ENCODE measurements at places on chromosomes 2 and 18.

DNA sequence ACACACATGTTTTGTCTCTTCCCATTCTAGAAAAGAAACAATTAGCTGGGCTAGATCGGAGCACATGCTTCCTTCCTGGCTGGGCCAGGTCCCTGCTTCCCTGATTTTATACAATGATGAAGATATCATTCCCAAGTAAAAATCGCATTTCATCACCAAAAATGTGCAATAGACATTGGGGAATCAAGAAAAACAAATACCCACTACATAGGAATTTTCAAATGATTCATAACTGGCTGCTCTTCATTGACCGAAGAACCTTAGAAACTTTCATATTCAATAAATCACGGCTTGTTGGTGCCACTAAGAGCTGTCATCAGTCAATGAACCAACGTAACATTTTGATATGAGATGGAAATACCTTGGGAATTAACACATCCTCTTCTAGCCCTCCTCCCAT lies 373.6 kb upstream of the TRIB2 start:
- DNase-seq, result no peak

- no peak for DNase-seq
These were observed 80.5 kb upstream of the SIX2 start for GRCh38 chr2:45089554-45090261.

DNA sequence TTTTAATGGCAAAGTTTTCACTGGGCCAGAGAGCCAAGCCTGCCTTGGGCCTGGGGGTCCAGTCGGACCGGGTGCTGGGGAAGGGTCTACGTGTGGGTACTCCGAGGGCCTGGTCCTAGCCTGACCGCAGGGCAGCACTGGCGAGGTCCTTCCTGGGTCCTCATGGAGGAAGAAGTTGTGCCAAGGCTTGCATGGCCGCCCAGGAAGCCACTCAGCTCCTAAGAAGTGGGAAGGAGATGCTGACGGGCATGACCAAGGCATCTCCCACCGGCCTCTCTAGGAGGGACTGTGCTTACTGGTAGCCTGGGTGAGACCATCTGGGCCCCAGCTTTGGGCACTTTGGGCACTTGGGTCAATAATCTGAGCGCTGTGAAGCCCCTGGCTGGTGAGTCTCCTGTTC lies 22.6 kb downstream of the CIB4 start:
- no peak for DNase-seq

DNA sequence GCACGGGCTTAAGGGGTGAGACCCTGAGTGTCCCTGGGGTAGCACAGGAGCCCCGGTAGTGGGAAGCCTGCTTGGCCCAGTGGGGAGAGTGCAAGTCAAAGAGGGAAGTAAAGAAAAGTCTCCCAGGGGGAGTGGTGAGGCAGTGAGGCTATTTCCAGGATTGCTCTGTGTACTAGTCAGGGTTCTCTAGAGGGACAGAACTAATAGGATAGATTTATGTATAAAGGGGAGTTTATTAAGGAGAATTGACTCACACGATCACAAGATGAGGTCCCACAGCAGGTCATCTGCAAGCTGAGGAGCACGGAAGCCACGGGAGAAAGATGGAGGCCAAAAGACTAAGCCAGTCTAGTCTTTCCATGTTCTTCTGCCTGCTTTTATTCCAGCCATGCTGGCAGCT lies 45.5 kb downstream of the CMPK2 start:
- no peak for DNase-seq

- peak; percentile 36 for DNase-seq
These were observed 81.9 kb downstream of the EHBP1 start for GRCh38 chr2:62787386-62787785.

GRCh38 chr2:16258350-16258749 lies 318.0 kb downstream of the MYCN start:
- no peak for DNase-seq

DNA sequence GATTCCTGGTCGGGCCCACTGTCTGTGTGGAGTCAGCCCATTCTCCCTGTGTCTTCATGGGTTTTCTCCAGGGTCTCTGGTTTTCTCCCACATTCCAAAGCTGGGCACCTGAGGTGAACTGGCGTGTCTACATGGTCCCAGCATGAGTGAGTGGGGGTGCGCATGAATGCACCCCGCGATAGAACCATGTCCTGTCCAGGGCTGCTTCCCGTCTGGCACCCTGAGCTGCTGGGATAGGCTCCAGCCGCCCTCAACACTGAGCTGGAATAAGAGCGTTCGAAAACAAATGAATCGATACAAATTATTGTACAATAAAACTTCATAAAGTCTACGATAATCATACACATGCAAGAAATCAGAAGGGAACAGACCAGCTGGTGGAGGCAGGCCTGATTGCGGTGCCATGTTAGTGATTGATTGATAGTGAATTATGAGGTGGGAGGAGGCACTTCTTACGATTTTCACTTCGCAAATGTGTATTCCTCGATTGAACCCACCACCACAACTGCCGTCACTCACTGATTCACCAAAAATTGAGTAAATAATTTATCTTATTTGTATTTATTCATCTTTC lies 186.6 kb downstream of the MGAT5 start:
- no peak for DNase-seq

- DNase-seq, result no peak
These were observed 16.7 kb downstream of the LHCGR start for GRCh38 chr2:48738806-48739205.

- no peak for DNase-seq
These were observed 32.5 kb upstream of the NFU1 start for GRCh38 chr2:69469784-69470183.

- DNase-seq, result no peak
These were observed 122.2 kb upstream of the OSR1 start for GRCh38 chr2:19480673-19481072.

Data from NCI-H748 treated with DMSO at 0.1 percent for 48 hours (cell line).